Nephron progenitor cell (in vitro differentiated cells): ENCODE measurements at places on chromosomes 3 and 15.

DNA sequence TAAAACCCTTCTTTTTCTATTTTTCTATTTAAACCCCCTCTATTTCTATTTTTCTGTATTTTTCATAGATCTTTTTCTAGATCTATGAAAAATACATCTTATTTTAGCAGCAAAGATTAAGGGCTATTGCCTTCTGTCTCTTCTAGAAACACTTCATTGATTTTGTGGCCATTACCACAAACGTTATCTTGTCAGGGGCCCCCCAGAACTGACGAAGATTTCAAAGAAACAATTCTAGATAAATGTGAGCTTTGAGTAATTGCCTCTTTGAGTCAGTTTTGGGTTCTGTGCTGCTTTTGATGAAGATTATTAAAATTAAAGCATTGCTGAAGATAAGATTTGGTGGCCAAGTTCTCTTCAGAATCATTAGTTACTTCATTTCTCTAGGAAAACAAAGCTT lies 279.6 kb upstream of the PEX5L start:
- no peak for DNase-seq

GRCh38 chr15:33539825-33540573 lies 229.2 kb downstream of the RYR3 start:
- no peak for DNase-seq

- DNase-seq = no peak
Observed at GRCh38 chr3:81503026-81503425, 258.4 kb downstream of the GBE1 start.

GRCh38 chr3:106001923-106002322 lies 133.1 kb upstream of the CBLB start:
- DNase-seq = no peak
